ENCODE measurements at places on chromosomes 2 and 18.

- no peak for DNase-seq
Observed at GRCh38 chr2:240024766-240025165, 376 bp downstream of the NDUFA10 start.

- no peak for DNase-seq
Observed at GRCh38 chr18:63697097-63697660, 5.6 kb upstream of the SERPINB11 start.

GRCh38 chr2:46009772-46010171, 287.4 kb upstream of the EPAS1 start:
- DNase-seq = no peak

GRCh38 chr2:195520671-195521155, 136.3 kb upstream of the SLC39A10 start:
- DNase-seq = no peak

- DNase-seq = no peak
Observed at GRCh38 chr2:165471349-165471950, 2.0 kb downstream of the CSRNP3 start.

GRCh38 chr2:239519089-239519920, 118.5 kb upstream of the HDAC4 start:
- no peak for DNase-seq

DNA sequence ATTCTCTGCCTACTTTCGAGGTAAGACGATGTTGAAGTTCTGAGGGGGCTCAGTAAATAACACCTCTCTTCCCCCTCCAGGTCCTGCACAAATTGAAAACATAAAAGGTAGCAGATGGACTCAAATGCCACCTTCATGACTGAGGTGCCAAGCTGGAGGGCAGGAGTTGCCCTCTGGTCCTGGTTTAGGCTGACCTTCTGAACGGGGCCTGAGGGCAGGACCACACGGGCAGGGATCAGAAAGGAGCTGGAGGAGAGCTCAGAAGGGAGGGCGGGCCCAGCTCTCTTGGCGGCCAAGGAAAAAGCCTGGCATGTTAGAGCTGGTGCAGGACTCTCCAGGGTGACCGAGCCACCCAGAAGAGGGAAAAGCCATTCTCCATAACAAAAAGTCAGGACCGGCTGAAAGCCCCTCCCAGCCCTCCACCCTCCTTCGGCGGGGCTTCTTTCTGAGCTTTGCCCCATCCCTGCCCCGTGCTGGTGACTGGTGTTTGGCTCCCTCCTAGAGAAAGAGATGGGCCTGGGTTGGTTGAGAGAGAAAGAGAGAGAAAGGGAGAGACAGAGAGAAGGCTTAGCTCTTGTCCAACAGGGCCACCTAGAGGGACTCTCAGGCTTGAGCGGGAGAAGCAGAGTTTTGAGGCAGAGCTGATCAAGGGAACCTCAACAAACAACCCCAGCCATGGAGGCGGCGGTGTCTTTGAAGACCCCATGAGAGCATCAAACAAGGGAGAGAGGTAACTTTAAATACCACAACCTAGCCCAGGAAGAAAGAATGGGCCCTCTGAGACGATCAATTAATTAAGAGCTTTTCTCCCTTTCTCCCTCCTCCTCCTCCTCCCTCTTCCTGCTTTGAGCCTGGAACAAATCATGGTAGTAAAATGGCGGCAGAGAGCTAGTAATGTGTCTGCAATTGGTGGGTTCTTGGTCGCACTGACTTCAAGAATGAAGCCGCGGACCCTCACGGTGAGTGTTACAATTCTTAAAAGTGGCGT, 50.8 kb downstream of the WIPF1 start:
- no peak for DNase-seq

GRCh38 chr2:63712748-63713147, 124.0 kb downstream of the MDH1 start:
- DNase-seq = no peak

DNA sequence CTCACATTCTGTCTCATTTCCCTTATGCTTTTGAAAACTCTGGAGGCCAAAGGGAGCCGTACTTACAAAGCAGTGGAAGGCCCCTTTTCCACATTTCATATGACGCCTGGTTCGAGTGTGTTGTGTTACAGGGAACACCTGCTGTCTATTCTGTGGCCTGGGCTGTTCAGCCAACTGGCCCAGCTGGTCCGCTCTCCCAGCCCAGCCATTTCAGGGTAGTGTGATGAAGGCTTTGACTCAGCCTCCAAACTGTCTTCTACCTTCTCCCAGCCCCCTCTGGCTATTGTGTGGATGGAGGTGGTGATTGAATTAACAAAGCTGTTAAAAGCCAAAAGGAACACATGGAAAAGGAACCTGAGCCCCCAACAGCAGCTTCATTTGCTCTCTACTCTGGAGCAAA, 233.8 kb downstream of the ICOS start:
- no peak for DNase-seq

DNA sequence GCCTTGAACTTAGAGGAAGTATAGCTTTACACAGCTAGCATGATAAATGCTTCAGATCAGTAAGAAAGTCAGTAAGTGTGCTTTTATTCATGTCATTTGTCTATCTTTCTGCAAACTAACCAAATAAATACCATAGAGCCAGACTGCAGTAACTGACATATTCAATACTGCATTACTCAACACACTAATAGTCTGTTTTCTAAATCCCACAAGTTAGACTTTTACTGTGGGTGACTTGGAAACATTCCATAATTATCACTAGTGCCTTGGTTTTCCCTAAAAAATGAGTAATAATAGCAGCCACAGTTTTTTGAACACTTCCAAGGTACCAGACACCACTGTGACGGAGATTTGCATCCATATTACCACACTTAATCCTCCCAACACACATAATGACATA, 33.0 kb downstream of the ACVR1 start:
- no peak for DNase-seq

DNA sequence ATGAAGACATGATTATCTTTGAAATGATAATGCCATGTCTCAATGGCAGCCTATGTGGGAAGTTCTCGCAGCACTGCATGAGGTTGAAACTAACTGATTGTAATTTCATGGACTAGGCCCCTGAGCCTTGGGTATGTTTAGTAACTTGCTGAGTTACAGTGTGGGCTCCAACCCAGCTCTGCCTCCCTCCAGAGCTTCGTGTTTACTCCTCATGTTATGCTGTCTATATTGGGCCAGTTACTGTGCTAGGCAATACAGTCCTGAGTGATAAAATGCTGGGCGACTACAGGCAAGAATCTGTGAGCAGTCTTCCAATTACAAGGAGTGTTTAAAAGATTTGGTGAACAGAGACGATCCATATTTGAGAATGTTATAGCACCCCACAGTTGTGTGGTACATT, 530.1 kb upstream of the CDH2 start:
- DNase-seq = no peak

- no peak for DNase-seq
Observed at GRCh38 chr2:148627224-148627623, 17.3 kb upstream of the EPC2 start.

GRCh38 chr2:176099728-176100546, at the start of gene HOXD12:
TSS of gene HOXD12 (plus strand) at chr2:176099795. CDS start at chr2:176099802, 7 bp downstream.
- DNase-seq = no peak

GRCh38 chr18:74328206-74328605, 12.6 kb downstream of the C18orf63 start:
- DNase-seq = no peak

DNA sequence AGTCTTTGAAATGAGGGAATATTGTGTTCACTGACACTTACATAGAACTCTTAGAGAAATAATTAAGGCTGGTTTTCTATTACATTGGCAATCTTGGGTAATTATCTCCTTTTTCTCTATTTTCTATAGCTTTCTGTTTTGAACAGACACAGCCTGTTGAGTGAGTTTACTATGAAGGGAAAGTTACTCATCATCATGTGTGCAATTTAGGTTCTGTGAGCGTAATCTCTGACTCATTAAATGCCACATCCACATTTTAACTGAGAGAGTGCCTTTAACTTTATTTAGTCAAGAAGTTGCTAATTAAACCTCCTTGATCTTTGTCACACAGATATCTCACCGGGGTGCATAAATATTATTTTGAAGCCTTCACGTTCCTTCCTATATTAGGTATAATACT, 174.0 kb upstream of the SLC8A1 start:
- no peak for DNase-seq

GRCh38 chr2:46230115-46230571, 67.1 kb upstream of the EPAS1 start:
- DNase-seq = peak; percentile 36

DNA sequence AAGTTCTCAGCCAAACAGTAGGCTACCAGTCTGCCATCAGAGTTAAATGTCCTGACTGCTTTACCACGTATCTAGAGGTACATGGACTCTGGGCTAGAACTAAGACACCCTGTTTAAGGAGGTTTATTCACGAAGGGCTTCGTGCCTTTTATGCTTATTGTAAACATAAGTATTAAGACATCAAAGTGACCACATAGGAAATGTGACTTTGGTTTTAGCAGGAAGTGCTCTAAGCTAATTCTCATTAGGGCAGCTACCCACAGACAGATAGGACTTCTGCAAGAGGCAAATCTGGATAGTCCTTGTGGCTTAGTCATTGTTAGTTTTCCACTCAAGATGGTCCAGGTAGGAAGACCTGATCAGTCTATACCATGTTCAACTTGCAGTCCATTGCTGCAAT, 233.3 kb upstream of the MGAT5 start:
- DNase-seq = no peak

- no peak for DNase-seq
Observed at GRCh38 chr2:86413296-86414094, 27.7 kb upstream of the KDM3A start.

- no peak for DNase-seq
Observed at GRCh38 chr2:154681741-154682140, 16.8 kb upstream of the KCNJ3 start.

GRCh38 chr2:40751981-40752380, 300.1 kb upstream of the SLC8A1 start:
- DNase-seq = no peak

GRCh38 chr2:138780446-138780880, 273 bp upstream of the NXPH2 start:
- DNase-seq = no peak

- DNase-seq = no peak
Observed at GRCh38 chr18:35623255-35623654, 41.7 kb downstream of the GALNT1 start.

- no peak for DNase-seq
Observed at GRCh38 chr2:160890667-160891352, 269.4 kb upstream of the TANK start.

- no peak for DNase-seq
Observed at GRCh38 chr2:1375794-1376193, 37.5 kb upstream of the TPO start.

GRCh38 chr2:199414465-199414864, 43.3 kb downstream of the SATB2 start:
- DNase-seq = no peak

Measured in HL-60 (cell line).